Caki2 (cell line): ENCODE measurements at places on chromosomes 2 and 18.

GRCh38 chr2:80351231-80351630 lies 46.7 kb upstream of the LRRTM1 start:
- DNase-seq: no peak

GRCh38 chr18:28723506-28723905 lies 546.6 kb upstream of the CDH2 start:
- no peak for DNase-seq

DNA sequence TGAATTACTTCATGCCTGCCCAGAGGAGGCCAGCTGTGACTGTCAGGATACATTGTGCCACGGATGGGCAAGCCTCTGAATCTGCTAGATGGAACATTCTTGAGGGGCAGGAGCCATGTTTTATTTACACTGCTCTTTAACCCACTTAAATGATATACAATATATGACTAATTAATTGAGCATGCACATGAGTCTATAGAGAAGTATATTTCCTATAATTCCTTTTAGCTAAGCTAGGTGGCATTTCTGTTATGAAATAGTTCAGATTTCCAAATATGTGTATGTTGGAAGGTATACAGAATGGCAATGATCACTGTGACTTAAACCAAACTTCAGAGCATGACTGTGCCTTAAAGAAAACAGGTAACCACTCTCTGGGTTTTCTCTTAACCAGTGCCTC lies 131.7 kb downstream of the RAB3GAP1 start:
- DNase-seq: no peak

DNA sequence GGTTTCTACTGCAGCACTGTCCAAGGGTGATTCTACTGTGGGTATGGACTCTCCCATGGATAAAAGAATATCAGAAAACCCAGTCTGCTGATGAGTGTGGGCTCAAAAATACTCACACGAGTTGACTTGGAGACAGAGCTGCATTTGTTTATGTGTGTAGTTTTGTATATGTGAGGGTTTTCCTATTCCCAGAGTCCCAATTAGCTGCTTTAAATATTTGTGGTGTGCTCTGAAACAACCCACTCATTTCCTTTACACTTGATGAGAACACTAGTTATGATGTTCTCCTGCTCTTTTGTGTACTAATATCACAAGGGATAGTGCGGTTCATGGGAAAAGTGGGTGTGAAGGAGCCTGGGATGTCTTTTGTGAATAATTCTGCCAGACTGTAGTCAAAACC lies 337.3 kb downstream of the PLCL1 start:
- DNase-seq: no peak

DNA sequence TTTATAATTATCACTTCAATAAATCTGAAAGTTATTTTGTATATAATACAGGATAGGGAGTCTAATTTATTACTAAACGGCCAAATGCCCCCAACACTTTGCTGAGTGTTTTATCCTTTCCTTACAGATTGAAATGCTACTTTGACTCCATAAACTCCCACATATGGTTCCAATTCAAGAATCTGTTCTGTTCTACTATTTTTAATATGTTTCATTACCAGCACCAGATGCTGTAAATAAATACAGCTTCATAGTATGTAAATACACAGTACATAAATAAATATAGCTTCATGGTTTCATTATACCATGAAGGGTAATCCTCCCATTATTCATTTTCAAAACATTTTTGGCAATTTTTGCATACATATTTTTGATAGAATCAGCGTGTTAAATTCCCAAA lies 34.0 kb upstream of the MREG start:
- no peak for DNase-seq

- DNase-seq: no peak
Measured at GRCh38 chr2:186130748-186131641, 355.1 kb upstream of the ZC3H15 start.

GRCh38 chr2:187232749-187233148 lies 215.3 kb downstream of the CALCRL start:
- no peak for DNase-seq

- DNase-seq: no peak
Measured at GRCh38 chr18:22846697-22847096, 86.4 kb upstream of the RBBP8 start.

DNA sequence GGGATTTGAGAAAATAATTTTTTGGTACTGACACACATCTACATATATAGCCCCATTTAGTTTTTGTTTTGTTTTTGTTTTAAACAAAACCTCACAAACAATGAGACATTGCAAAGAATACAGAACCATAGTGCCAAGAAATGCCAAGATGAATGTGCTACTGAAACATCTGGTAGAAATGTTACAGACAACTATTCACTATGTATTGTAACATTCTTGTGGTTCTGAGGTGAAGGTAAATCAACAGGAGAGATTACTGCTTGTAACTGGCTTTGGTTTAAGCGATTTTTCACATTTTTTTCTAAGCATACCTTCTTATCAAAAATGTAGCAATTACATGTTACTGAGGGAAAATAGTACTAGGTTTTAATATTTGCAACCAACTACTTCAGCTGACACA lies 281.3 kb downstream of the ZNF804A start:
- DNase-seq: no peak

DNA sequence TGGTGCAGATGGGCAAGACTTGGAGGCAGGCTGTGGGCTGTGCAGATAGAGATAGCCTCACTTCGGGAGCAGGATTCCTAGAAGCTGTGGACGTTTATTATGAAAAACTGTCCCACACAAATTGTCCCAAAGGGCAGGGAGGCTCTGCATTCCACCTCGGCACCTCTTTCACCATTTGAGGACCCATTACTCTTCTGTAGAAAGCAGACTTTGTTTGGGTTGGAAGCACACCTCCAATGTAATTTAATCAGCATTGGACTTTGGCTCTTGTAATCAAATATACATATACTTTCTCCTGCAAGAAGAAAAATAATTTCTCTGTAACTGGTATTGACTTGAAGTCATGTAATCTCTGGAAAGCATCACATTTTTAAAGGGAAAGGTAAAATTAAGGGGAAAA lies 8.5 kb downstream of the ONECUT2 start:
- no peak for DNase-seq

DNA sequence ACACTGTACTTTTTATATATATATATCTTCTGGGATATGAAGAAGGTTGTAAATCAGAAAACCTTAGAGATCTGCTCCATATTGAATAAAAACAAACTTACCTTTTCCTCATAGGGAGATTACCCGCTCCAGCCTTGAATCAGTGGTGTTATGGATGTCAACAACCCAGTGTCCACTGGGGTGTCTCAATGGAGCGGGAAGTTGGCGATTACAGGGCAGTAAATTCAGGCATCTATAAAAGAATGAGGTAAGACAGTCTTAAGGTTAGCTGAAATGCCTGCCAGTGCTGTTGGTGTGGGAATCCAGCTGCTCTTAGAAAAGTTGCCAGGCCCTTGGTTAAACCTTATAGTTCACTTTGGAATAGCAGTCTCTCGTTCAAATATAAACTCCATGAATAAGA lies 102.3 kb downstream of the R3HDM1 start:
- DNase-seq: no peak

DNA sequence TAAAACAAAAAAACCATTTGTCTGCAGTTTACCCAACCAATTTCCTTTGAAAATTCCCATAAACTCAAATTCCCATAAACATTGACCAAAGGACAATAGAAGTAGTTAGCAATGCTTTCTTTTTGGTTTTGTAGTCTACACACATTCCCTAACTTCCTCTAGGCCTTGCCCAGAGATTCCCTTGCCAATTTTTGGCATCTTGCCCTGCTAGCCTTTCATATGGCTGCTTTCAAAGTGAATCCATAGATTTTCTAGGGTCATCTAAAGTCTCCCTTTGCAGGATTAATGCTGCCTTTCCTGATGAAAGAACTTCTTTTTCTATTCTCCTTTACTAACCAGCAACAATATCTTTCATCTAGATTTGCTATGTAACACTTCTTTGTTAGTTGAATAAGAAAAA lies 33.4 kb downstream of the THSD7B start:
- DNase-seq: no peak

- peak; percentile 16 for DNase-seq
Measured at GRCh38 chr2:4780679-4781078, 911.5 kb upstream of the SOX11 start.

GRCh38 chr2:68565858-68566257 lies 77.5 kb upstream of the PROKR1 start:
- DNase-seq: peak; percentile 8

- DNase-seq: peak; percentile 95
Measured at GRCh38 chr2:162091325-162092007, 17.5 kb upstream of the DPP4 start.

DNA sequence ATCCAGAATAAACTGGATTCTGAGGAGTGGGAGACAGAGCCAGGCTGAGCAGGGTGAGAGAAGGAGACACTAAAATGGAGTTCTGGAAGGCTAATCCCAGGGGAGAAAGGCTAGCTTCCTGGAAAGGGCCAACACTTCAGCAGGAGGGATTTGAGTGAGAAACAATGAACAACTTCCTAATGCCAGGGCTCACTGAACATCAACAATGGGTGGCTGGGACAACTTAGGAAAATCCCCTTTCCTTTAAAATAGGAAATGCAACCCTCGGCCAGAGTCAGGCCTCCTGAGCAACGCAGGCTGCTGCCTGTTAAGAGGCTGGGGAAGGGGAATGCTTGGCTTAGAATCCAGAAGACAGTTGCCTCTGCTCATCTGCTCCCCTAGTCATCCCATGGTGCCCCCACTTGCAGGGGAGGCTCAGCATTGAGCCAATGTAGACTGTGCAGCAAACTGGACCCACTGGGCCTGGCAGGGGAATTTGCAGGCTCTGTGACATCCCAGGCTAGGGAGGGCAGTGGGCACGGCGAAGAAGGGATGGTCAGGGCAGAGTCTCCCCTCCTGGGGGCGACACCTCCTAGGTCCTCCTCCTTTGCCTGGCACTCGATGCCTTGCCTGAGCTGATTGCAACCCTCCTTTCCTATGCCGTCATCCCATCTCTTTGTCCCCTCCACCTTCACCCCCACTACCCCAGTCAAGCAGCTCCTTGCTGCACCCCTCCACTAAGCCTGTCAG lies 182.5 kb downstream of the TNS1 start:
- no peak for DNase-seq

DNA sequence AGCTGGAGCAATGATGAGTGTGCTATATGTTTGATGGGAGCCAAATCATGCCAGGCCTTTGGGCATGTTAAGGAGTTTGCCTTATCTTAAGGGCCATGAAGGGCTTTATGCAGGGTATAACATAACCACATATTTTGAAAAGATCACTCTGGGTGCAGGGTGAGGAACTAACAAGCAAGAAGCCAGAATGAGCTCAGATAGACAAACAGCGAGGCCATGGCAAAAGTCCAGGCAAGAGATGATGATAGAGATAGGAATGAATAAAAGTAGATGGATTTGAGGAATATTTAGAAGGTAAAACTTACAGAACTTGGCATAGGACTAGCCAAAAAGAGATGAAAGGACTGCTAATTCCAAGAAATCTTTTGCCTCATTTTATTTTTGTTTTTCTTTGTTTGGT lies 6.7 kb downstream of the GALNT3 start:
- DNase-seq: no peak

DNA sequence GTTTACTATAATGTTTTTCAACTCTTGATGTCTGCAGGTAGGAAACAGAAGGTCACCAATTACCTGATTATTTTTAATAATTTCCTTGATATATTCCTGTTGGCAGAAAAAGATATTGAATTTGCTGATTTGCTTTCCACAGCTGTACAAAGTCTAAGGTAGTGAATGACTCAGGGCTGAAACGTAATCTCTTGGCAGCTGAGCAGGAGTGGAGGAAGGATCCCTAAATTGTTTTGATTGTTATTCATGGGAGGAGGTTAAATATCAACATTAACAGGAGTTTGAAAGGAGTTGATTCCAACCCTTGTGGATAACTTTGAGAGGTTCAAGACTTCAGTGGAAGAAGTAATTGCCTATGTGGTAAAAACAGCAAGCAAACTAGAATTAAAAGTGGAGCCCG lies 345.2 kb upstream of the SLC8A1 start:
- peak; percentile 48 for DNase-seq

- DNase-seq: no peak
Measured at GRCh38 chr2:12119841-12120240, 373.4 kb downstream of the LPIN1 start.

- peak; percentile 85 for DNase-seq
Measured at GRCh38 chr2:9251154-9252001, 44.8 kb downstream of the ASAP2 start.

DNA sequence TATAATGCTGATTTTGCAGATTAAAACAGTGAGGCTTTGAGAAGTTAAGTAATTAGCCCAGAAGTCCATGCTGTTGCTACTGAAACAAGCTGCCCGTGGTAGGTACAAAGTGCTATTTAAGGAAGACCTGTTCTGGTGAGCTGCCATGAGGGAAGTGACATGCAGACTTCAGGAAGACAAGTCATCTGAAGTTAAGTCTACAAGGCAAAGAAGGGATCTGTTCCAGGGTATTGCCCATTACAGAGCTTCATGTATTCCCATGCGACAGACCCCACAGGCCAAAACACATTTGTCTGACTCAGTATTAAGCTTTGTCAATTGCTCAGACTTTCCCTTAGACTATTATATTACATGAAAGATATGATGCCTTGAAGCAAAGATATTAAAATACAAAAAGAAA lies 520.8 kb downstream of the FBXO15 start:
- no peak for DNase-seq

DNA sequence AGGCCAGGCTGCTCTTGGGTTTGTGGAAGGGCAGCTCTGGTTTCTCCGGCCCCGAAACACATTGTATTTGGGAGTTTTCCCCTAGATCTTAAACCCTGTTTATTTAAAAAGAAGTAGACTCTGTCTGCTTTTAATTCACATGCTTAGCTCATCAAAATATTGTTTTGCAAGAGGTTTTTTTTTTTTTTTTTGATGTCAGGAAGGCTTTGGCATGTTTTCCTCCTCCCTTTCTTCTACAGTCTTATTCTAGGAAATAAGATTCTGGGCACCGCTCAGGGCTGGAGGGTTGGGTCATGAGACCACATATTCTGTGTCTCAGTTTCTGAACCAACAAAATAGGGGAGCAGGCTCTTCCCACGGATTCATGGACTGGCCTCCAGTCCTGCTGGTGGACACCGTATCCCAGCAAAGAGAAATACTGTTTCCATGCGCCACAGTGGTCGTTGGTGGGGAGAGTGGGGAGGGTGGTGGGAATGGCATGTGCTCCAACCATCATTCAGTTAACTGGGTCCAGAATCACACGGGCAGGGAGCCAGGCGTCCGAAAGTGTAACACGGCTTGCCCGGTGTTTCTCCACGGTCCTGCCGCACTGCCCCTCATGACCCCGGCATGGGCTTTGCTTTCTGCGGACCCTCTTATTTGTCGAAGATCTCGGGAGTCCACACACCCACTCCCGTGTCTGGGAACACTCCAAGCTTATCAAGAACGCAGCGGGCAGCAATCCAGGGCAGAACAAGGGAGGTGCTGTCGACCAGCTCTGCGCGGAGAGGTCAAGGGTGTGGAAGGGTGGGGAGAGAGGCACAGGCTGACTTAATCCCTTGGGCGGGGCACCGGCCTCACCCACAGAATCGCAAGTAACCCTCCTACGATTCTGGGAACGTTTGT lies 176.7 kb downstream of the GLI2 start:
- DNase-seq: peak; percentile 48
